ENCODE measurements at places on chromosomes 3 and 15. TPM values are rescaled to one million over a fixed set of nuclear protein-coding genes. Genes with fewer than 3 reads are reported as not detected.

CTSH gene
- total RNA-seq, result 9.4 TPM

PRR20G gene
- total RNA-seq, result not detected

GRK7 gene
- total RNA-seq, result not detected

MUC13 gene
- not detected for total RNA-seq

SLC25A20 gene
- 9.8 TPM for total RNA-seq

WNT5A gene
- 33.5 TPM for total RNA-seq

SNRPN gene
- total RNA-seq, result 103 TPM

DUOX1 gene
- not detected for total RNA-seq

PFKFB4 gene
- total RNA-seq, result 8.9 TPM

OR4M2 gene
- not detected for total RNA-seq

KNL1 gene
- total RNA-seq, result 15.5 TPM

CYP19A1 gene
- not detected for total RNA-seq
